Lower lobe of right lung (tissue), 2 donors: ENCODE measurements at places on chromosomes 5 and 9. TPM values are rescaled to one million over a fixed set of nuclear protein-coding genes. Genes with fewer than 3 reads are reported as not detected.

The TMC1 gene
- not detected for total RNA-seq

The SLCO6A1 gene
- total RNA-seq = not detected

GRCh38 chr9:108486831-108487230 is 369.0 kb downstream of the ACTL7B start:
- DNase-seq = no peak
- no peaks in the 10 kb centered on the region for H3K4me1 ChIP-seq
- H3K27me3 ChIP-seq = no peaks in the 10 kb centered on the region
- no peaks in the 10 kb centered on the region for H3K36me3 ChIP-seq
- no peak overlapping the region for H3K27ac ChIP-seq

DNA sequence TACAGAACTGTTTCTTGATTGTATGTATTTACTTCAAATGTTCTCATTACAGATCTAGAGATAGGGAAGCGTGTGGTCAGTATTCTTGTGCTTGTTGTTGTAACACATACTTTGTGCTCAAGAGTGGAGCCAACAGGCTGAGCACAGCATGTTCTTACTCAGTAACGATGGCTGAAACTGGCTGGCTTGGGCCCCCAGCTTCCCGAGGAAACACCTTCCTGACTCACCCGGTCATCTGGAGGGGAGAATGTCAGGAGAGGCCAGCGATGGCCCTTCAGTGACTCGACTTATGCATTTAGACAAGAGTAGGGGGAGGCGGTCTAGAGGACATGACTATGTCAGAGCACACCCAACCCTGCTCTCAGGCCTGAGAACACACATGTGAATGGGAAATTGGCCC is 25.6 kb downstream of the ZNF474 start:
- no peaks in the 10 kb centered on the region for H3K4me1 ChIP-seq
- no peak overlapping the region for H3K27ac ChIP-seq
- H3K36me3 ChIP-seq = no peaks in the 10 kb centered on the region
- no peak for DNase-seq
- no peaks in the 10 kb centered on the region for H3K27me3 ChIP-seq

The WWC1 gene
- total RNA-seq = 61.9 TPM

DNA sequence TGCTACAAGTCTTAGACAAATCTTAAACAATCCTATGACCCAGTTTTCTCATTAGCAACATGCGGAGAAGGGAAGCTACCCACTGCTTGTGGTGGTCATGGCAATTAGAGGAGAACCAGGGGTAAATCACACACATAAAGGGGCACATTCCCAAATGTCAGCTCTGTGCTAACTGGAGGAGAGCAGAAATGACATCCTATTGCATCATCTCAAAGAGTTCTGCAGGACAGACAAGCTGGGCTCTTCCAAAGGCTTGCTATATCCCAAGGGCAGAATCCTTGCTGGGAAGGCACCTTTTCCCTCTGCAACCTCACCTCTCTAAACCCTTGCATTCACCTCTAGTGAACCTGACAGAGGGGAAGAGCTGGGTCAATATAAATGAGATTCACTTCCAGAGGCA is 17.0 kb upstream of the WWC1 start:
- H3K4me1 ChIP-seq = peaks cover 6% of the 10 kb centered on the region
- H3K36me3 ChIP-seq = no peaks in the 10 kb centered on the region
- H3K4me3 ChIP-seq = no peak overlapping the region
